ENCODE measurements at places on chromosomes 3 and 15.

- peak; percentile 45 for DNase-seq
These were observed 31.8 kb upstream of the KLHL6 start for GRCh38 chr3:183587336-183587735.

DNA sequence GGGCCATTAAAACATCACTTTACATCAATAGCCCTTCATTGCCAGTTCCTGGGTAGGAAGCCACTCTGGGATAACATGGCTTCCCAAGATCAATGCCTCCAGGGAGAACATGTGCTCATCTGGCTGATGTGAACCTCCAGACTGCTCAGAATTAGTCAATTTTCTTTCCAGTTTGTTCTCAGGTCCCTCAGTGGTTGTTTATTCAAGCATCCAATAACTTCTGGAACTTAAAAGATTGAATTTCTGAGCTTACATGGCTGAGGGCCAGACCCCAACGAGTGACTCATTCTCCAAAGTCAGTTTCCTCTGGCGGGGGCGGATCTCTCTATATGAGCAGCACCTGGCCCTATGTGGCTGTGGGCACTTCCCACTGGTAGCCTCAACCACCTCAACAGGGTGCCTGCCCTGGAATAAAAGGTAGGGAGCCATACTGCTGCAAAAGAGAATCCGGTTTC is 34.0 kb downstream of the LYZL4 start:
- DNase-seq: no peak

GRCh38 chr3:197362081-197362480 is 63.7 kb upstream of the DLG1 start:
- no peak for DNase-seq

GRCh38 chr3:132135628-132136333 is 101.0 kb upstream of the CPNE4 start:
- DNase-seq: peak; percentile 18

Data from MM.1S (cell line).